ENCODE measurements at places on chromosomes 3 and 15.

DNA sequence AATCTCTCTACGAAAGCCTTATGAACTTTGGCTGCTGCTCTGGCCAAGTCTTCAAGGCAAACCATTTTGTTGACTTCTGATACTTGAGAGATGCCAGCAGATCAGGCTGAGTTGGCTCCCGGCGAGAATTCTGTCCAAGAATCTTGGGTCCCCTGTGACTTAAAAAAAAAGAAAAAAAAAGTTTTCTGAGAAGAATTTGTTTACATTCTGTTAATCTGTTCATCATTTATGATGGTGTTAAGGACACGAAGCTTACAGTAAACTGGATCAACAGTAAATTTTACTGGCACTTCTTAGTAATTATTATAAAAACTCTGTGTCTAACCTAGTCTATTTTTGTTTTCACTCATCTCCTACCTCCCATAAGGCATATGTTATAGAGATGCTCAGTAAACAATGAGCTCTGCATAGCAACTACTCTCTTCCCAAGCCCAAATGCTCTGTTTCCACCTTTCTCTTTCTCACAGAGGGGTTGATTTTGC is 320.9 kb upstream of the RASGRP1 start:
- DNase-seq, result no peak

DNA sequence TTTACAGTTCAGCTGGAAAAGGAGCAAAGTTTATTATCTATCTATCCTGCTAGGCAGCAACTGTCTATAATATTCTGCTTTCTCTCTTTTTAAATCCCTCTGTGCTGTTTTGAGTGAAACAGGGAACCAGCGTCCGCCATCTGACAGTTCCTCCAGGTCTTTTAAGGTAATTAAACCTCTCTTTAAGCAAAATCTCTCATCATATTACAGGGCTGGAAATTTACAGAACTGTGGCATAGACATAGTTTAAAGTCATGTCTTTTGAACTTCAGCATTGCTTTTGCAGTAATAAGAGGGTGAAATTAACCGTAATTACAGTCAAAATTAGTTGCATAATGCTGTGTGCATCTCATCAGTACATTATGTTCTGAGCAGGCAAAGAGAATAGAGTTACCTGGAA is 263.4 kb upstream of the KCNMB2 start:
- DNase-seq, result no peak

- DNase-seq, result no peak
These were observed 24.2 kb downstream of the STARD5 start for GRCh38 chr15:81299630-81300273.

- DNase-seq, result no peak
These were observed 65.9 kb downstream of the CACNA2D3 start for GRCh38 chr3:54188176-54188791.

DNA sequence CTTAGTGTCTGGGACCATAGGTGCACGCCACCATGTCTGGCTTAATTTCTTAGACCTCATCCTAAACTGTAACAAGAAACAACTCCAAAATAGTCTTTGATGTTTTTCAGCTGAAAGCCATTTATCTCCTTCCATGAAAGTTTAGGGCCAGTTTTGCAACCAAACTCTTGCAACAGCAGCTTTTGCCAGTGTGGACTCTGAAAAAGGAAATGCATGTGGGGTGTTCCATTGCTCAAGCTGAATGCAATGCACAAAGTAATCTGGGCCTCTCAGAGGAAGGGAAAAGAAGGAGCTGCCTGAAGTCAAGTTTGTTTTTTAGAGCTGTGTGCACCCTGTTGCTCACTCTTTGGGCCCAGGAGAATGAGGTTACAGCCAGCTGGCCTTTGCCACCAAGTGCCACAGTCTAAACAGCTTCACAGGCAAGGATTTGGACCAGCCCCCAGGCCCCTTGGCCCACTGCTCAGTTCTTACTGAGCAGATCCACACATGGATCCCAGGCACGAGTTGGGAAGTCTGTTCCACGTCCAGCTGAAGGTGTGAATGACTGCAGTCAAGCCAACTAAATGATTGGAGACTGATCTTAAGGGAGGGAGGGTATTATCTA is 212.3 kb upstream of the LRRFIP2 start:
- DNase-seq, result no peak

DNA sequence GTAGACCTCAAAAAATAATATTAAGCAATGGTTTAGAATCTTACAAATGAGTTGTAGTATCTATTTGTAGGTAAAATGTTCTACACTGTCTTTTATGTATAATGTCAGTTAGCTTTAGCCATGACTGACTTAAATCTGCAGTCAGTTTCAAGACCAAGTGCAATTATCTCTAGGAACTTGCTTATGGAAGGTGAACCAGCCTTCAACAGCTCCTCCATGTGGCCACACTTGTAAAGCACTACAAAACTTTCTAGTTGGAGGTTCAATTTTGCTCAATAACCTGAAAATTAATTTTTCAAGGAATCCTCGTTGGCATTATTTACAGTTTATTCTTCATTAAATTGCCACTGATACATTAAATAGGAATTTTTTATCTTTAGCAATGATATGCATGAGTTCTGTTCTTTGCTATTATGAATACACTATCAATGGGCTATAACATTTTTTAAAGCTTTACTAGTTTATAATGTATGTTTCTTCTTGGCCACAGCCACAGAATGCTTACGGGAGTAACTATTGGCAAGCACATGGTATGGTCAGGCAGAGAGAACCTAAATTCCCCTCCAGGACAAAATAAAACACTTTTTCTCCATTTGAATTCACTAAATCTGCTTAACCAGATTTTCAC is 315.3 kb upstream of the UBE2E2 start:
- no peak for DNase-seq
